ENCODE measurements at places on chromosomes 1 and 21.

DNA sequence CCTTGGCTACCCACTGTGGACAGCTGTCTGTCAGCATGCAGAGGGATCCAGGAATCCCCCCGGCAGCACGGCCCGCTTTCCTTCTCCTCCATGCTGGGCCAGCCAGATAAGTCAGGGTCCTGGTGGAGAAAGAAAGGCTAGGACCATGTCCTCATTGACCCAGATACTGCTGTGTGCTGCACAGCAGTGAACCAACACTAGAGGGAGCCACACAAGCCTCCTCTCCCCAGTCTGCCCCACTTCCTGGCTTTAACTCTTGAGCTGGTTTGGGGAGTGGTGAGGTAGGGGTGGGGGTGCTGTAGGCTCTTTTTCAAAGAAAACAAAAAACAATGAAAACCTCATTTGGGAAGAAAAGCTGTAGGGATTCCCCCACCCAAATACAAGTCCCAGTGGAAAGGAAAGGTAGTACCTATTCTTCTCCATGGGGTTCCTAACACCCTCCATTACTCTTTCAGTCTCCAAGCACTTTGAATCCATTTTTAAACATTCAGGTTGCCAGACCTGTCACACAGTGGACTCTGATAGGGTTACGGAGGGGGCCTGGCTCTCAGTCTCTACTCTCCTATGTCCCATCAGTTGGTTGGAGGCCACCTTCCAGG, 84.9 kb upstream of the CD1D start:
- DNase-seq: peak; percentile 74

DNA sequence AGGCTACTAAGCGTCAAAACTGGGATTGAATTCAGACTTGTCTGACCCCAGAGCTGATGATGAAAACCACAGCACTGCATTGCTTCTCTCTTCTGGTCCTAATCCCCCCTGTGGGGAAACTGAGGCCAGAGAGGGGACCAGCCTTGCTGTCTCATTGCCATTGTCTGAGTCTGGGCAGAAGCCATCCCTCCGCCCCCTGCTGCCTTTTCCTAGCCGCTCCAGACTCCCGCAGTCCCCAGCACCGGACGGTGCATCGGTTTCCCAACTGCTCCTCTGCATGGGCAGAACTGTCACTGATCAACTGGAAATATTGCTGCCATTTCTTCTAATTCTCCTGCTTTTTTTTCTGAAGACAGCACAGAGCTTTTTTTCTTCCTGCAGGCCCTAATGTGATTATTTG, 157.4 kb downstream of the ACTL8 start:
- DNase-seq: no peak

DNA sequence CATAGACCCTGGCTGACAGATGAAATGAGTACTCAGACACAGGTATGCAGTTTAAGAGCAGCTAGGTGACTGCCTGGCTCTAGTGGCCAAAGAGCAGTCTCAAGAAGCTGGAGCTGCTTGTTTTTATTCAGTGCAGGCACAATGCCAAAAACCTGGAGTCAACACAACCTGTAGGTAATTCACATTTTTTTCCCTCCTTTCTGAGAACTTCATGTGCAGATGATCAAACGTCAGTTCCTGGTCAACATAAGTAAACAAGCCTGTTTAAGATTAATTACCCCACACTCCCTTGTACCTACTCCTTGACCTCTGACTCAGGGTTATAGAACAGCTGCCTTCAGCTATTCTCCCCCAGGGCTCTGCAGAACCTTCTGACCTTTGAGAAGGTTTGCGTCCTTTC, 17.3 kb upstream of the ACADM start:
- DNase-seq: no peak

- DNase-seq: no peak
These were observed 641 bp upstream of the KCNK2 start for GRCh38 chr1:215081661-215082531.

- no peak for DNase-seq
These were observed 30.1 kb downstream of the SPSB1 start for GRCh38 chr1:9322661-9323244.

DNA sequence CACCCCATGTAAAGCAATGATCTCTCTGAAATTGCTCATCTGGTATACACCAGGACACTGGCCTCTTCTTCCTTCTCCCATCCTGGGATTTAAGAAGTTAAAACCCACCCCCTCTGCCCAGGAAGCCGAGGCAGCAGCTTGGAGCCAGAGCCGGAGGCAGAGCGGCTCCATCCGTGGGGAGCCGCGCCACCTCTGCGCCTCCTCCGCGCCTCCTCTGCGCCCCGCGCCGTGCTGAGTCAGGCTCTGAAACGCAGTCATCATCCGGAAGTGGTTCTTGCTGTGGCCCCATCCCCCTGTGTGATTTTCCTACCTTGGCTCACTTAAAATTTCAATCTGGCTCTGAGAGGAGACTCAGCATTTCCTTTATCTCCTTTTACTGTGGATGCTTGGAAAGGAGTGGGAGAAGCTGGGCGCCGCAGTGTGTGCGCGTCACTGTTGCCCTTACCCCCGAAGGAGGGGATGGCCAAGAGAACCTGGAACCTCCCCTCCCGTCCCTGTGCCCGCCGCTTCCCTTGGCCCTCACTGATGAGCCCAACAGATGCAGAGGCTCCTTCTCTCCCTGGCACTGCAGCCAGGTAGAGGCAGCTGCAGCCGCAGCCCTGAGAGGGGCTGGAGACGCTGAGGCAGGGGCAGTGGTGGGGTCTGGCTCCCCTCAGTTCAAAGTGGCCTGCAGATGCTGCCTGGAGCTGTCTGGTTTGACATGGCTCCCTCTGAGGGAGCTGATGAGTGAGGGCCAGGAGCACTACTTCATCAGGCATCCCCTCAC, 15.3 kb upstream of the NPHP4 start:
- DNase-seq: peak; percentile 46

- no peak for DNase-seq
These were observed 10.7 kb downstream of the DHRS3 start for GRCh38 chr1:12607263-12607662.

DNA sequence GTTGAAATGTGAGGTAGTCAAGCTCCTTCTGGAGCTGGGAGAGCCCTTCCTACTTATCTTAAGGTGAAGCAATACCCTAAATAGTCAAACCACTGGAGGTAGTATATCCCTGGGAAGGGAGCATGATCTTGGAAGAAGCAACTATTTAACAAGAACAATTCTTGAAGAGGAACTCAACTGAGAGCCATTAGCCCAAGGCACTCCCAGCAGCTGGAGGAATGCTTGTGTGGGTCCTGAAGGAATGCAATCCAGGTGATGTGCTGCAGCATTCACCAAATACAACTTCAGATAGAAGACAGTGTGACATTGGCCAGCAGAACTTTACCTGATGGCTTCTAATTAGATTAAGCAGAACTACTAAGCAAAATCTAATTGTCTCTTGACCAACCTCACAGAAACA, 9.5 kb downstream of the FCER1A start:
- DNase-seq: no peak

- DNase-seq: no peak
These were observed 1025.7 kb downstream of the PLA2G4A start for GRCh38 chr1:187854457-187854856.

GRCh38 chr1:42141978-42142377, 11.2 kb upstream of the GUCA2B start:
- no peak for DNase-seq

DNA sequence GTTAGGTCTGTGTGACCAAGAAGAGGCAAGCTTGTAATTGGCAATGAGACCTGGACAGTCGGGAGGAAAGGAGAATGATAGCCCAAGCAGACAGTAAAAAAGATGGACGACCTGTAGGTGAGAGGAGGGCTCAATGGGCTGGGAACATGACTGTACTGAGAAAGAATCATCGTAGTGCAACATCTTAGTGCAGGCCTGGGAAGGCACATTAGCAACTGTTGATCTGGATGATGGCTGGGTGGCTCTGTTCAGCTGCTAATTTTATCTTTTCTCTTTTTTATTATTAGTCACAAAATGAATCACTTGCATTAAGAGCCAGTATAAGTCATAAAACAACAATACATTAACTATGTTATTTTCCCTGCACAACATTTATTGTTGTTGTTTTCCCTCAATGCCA, 32.9 kb downstream of the IFI44 start:
- DNase-seq: no peak

DNA sequence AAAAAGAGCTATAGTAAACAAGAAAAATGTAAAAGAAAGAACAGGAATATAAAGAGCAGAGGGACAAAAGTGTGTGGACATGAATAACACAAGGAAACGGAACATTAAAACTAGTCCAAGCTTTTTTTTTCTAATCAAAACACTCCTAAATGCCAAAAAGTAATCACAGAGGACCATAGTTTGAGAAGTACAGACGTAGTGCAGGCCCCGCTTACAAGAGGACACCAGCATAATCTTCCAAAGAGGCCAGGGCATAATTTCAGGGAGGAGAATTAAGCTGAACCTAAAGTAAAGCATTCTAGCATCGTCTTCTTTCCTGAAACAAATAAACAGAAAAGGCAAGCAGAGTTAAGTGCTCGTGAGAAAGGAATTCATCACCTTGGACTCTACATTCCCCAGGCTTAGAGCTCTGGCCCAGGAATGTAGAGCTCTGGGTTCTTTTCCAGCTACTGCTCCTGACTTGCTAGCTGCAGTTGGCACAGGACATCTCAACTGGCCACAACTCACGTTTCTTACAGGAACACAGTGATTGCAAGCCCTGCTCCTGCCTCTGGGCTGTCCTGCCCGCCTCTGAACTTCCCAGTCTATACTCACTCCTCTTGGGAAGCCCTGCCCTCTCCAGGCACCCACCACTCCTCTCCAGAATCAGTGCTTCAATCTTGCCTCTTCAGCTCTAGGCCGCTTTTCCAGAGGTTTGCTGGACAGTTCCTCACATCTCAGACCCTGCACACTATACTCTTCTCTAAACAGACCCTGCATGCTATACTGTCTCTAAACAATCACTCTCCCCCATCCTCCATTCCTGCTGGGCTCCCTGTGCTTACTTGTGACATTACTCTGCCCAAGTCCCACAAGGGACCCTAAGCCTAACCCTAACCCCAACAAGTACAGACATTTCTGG, 9.8 kb downstream of the RGS8 start:
- peak; percentile 20 for DNase-seq

- peak; percentile 77 for DNase-seq
These were observed 9.1 kb upstream of the IFI16 start for GRCh38 chr1:159000625-159001024.

GRCh38 chr1:234140388-234140787, 232.9 kb upstream of the COA6 start:
- no peak for DNase-seq

- DNase-seq: no peak
These were observed 36.6 kb upstream of the CNIH3 start for GRCh38 chr1:224579526-224579925.

GRCh38 chr1:196546272-196547111, 61.7 kb downstream of the KCNT2 start:
- no peak for DNase-seq

- DNase-seq: no peak
These were observed 349.4 kb downstream of the NUF2 start for GRCh38 chr1:163670989-163671757.

GRCh38 chr1:200336901-200337391, 72.9 kb downstream of the ZNF281 start:
- DNase-seq: no peak

GRCh38 chr1:18908911-18909771, 6.8 kb upstream of the ALDH4A1 start:
- no peak for DNase-seq

DNA sequence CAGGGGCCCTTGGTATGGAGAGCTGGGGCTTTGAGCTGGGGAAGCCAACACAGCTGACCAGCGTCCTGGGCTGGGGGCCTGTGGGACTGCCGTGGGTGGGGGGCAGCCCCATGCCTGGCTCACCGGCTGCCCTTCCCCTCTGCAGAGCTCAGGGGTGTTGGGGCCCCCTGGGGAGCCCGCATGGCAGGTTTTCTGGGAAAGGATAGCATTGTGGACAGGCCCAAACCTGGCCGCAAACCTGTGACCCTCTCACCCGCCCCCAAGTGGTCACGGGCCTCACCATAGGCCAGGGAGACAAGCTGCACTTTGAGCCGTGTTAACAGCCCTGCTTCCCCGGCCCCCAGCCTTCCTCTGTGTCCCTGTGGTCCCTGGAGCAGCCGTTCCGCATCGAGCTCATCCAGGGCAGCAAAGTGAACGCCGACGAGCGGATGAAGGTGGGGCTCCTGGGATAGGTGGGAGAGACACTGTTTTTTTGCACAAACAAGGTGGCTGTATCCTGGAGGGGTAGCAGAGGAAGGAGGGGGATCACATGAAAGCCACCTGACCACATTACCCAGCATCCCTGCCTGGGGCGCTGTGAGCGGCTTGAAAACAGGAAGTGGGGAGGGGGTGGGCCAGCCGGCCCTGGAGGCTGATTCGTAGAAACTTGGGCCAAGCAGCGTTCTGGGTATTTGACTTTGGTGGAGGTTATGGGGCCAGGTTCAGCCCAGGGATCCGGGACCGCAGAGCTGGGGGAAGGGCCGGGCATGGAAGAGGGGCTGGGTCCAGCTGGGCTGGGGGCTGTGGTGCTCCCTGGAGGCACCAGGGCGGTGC, 65.9 kb downstream of the PIK3CD start:
- no peak for DNase-seq

- no peak for DNase-seq
These were observed 45.7 kb downstream of the SLC37A1 start for GRCh38 chr21:42559326-42559725.

DNA sequence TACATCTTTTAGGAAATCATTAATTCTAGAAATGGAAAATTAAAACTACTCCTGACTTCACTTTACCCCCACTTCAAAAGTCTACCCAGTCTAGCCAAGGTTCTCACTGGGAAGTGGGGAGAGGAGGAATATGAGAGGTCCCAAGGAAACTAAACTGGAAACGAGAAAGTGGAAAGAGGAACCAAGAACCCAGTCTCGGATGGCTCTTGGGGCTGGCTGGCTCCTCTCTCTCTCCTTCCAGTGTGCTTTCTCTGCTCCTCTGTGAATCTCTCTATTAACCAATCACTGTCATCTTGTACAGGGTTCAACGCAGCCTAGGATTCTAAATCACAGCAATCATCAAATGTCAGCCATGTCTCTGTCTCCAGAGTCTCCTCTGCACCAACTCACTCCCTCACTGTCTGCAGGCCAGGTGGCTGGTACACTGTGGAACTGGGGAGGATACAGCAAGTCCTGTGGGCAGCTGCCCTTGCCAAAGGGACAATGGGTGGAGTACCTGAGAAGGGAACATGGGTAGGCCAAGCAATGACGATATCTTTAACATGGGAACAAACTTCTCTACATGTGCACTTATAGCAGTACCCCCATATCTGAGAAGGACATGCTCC, 33.7 kb downstream of the GNB1 start:
- no peak for DNase-seq

DNA sequence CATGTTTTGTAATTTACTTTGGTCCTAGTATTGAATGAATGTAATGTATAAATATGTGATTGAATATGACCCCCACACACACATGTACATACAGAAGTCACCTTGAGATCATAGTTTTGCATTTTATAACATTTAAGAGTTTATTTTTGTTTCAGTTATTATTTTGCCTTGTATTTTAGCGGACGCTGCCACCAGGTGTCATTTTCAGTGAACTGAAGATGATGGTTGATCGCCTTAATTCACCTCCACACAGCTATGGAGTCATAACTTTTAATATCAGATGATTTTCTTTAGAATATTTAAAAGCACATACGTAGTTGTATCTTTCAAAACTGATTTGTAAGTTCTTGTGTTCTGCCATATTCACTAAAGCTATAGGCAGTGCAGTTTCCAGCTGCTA, 130.4 kb downstream of the DYRK1A start:
- peak; percentile 17 for DNase-seq
